ENCODE measurements at places on chromosomes 6 and 20.

GRCh38 chr20:41052742-41053419, 24.3 kb downstream of the TOP1 start:
- no peak for DNase-seq

DNA sequence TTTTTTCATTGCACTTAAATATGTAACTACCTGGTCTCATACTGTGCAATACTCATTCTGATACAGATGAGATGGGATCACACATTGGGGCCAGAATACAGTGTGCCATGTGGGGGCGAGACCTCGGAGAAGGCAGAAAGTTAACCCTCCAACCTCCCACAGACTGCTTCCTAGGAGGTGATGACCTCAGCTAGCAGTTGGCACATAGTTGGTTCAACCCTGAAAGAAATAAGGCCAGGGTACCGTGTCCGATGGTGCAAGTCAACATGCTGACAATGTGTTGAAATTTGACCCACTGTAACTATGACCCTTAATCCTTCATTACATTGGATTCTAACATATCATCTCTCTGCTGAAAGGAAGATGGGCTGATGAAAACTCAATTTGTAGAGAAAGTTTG, 61.9 kb downstream of the GJA10 start:
- no peak for DNase-seq

DNA sequence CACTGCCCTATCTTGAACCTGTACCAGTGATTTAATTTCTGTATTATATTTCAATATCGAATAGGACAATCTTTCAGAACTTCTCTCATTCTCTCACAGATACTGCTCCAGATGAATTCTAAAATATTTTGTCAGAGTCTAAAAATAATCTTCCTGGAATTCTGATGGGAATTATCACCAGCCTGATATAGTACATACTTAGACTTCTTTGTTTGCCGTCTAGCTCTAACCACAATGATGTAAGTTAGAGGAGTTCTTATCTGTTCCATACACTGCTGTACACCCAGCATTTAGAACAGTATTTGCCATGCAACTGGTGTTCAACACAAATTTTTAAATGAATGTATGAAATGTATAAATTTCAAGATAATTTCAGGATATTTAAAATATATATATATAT, 1.3 kb upstream of the HUS1B start:
- no peak for DNase-seq

- peak; percentile 40 for DNase-seq
Measured at GRCh38 chr6:167827583-167828324, 1.0 kb downstream of the AFDN start.

DNA sequence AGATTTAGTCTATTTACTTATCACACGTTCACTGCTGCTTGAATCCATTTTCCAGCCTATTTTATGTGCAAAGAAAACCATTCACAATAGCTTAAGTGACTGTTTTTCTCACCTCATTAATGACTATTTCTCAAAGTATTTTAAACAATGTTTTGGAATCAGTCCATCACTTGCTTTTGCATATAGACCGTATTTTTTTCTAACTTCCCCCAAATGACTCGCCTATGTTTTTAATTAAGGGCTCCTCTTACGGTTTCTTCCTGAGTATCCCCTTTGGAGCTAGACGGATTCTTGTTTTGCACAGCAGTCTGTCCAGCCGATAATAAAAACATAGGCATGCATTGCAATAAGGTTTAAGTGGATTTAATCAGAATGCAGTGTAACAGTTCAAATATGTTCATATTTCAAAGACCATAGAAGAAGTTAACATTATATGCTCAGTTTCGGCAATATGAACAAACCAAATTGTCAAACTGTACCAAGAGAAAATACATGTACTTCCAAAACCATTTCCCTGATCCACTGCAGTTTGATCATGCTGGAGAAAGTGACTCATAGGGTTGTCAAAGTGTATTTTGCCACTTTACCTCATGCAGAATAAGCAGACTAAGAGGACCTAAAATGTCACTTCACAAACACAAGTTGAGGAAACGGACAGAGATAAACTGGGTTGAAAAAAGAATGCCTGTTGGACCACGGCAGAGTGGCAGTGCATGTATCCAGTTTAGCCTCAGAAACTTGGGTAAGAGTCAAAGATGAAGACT, 66.4 kb downstream of the HMGN3 start:
- DNase-seq: no peak

GRCh38 chr6:35737413-35738211, 780 bp downstream of the ARMC12 start:
- peak; percentile 25 for DNase-seq

GRCh38 chr20:46683939-46684750, 5.1 kb downstream of the TP53RK start:
- no peak for DNase-seq

DNA sequence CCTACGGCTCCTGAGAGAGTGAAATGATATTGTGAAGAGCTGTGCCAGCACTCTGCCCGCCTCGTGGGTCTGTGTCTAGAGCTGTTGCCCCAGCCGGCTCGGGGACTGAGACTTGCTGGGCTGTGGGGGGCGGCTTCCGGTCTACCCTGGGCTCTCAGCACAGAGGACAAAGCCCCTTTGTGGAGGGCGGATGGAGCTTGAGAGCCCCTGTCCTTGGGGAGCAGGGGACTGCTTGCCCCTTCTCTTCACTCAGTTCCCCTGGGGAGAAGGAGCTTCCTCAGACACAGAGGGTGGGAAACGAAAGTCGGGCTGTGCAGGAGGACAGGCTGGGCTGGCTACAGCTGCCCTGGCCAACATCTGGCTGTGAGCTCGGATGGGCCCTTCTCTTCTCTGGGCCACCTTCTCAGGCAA, 11.0 kb downstream of the SRC start:
- no peak for DNase-seq

DNA sequence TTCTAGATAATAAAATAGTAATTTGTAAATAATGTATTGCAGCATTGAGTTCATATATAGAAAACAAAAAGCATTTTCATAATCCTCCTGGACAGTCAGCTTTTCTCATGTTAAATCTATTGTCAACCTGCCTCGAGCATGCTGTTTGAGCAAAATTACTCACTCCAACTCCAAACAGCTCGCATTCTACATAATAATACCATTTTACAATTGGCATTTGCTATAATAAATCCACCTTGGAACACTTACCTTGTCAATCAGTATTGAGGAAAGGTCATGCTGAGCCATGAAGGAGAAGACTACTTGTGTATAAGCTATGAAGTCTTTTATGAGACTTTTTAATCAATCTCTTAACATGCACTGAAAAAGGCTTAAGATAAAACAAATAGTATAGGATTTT, 682.6 kb downstream of the CBLN4 start:
- no peak for DNase-seq

DNA sequence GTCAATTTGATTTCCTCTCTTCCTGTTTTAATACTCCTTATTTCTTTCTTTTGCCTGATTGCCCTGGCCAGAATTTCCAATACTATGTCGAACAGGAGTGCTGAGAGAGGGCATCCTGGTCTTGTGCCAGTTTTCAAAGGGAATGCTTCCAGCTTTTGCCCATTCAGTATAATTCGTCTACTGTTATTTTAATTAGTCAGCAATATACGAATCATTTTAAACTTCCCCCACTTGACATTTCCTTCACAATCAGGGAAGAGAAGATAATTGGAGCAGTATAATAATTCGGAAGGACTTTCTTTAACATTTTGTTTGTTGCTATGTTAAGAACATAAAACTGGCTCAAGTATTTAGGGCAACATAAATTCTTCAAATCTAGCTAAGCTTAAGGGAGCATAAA, 860.3 kb upstream of the SLC35B3 start:
- DNase-seq: no peak

GRCh38 chr6:128558021-128558420, 37.6 kb upstream of the PTPRK start:
- no peak for DNase-seq

GRCh38 chr6:51854347-51854746, 233.1 kb downstream of the PKHD1 start:
- DNase-seq: no peak

- DNase-seq: no peak
Measured at GRCh38 chr6:46254331-46254730, 83.6 kb upstream of the ENPP5 start.

All from stimulated activated naive CD8-positive, alpha-beta T cell treated with anti-CD3 and anti-CD28 coated beads, Interleukin-15, amount 100 ng/mL, for 72 hours (primary cell).